Activated CD8-positive, alpha-beta T cell treated with anti-CD3 and anti-CD28 coated beads, Interleukin-2, amount 10 ng/mL, durations not matched to agents 7 days and 5 days (primary cell): ENCODE measurements at places on chromosomes 4 and X. TPM values are rescaled to one million over a fixed set of nuclear protein-coding genes. Genes with fewer than 3 reads are reported as not detected.

DNA sequence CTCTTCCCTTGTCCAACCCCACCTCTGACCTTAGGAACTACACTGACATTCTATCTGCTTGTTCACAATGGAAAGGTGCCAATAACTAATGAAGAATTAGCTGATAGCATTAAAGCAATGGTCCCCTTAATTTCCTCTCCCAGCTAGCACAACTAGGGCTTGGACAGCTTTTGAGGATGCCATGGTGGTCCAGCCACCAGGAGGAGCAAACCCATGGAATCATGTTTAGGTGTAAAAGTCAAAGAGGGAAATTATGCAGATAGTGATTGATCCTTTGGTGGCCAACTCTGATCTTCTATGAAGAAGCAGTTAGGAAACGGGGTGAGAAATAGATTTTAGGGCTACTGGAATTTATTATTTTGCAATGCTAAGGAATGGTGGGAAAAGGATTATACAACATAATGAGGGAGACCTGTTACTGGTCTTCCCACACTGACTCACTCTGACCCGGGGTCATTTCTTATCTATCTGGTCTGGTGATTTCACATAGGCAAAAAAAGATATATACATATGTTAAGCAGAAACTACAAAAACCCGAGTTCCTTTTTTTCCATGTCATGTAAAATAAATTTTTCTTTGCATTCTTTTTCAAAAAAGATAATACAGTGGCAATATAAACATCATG, 45.8 kb upstream of the FBXW7 start:
- H3K36me3 ChIP-seq, result no peaks in the 10 kb centered on the region
- H3K27me3 ChIP-seq, result peaks cover 4% of the 10 kb centered on the region

GRCh38 chrX:29617725-29618124, 597.6 kb upstream of the MAGEB2 start:
- DNase-seq, result no peak
- no peaks in the 10 kb centered on the region for H3K27me3 ChIP-seq
- H3K27ac ChIP-seq, result no peak overlapping the region
- H3K36me3 ChIP-seq, result no peaks in the 10 kb centered on the region

DNA sequence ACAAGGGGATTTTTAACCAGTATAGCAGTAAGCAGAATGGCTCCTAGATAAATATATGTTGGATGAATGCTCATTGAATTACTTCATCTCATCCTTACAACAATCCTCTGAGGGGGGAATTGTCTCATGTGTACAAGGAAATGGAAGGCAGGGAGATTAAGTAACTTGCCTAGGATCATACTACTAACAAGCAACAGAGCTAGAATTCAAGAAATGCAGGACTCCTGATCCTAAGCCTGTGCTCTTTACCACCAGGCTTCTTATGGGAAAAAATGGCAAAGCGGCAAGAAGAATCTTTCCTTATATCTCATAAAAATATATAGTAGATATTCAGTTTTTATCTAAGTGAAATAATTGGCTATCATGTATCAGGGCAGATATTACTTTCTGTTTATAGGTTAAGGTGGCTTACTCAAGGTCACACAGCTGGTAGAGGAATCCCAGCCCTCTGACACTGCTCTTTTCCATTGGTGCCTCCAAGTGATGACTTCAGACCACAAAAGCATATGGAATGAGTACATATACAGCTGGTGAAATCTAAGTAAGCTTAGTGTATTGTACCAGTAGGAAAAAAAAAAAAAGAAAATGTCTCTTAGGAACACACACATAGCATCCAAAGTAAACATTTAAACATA, 2.1 kb downstream of the ABHD18 start:
- peaks cover 27% of the 10 kb centered on the region for H3K36me3 ChIP-seq
- H3K27me3 ChIP-seq, result no peaks in the 10 kb centered on the region
- peaks cover 36% of the 10 kb centered on the region for H3K4me1 ChIP-seq
- DNase-seq, result no peak

DNA sequence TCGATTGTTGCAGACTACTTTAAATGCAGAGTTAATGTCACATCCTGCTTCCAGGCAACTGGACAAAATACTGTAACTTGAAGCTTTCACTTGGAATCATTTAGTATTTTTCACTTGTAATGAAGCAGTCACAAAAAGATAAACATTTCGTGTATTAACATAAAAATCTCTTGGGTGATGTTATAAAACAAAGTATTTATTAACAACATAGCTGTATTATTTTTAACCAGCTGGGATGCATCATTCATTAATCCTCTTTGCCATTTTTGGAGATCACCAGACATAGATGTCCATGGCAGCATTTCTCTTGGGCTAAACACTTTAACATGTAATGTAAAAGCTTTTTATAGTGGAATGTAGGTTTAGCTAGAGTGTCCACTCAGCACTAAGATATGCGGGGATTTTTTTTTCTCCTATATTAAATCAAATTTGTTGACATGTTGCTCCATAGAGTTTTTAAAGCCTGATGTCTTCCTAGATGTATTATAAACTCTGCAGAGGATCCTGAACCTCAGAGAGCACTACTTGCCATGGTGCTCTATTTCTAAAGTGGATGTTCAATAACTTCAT, 193.7 kb upstream of the SPANXN4 start:
- no peak overlapping the region for H3K27ac ChIP-seq
- no peaks in the 10 kb centered on the region for H3K36me3 ChIP-seq
- no peaks in the 10 kb centered on the region for H3K4me1 ChIP-seq
- no peak overlapping the region for H3K4me3 ChIP-seq

DNA sequence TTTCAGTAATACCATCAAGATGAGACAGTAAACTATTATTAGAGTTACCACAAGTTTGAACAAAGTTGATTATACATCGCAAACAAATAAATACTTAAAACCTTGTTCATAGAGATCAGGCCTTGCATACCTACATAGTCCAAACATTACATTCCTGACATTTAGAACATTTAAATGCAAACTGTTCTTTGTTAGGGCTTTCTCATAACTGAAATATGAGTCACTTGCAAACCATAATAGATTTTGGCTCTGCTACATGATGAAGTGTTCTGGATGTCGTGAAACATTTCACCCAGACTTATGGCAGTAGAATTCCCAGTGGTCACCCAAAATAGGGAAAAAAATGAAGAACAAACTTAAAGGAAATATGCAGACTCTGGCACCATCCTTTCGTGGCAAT, 75.0 kb downstream of the FAT4 start:
- no peak overlapping the region for H3K27ac ChIP-seq
- no peaks in the 10 kb centered on the region for H3K27me3 ChIP-seq
- no peak overlapping the region for H3K4me3 ChIP-seq
- no peaks in the 10 kb centered on the region for H3K36me3 ChIP-seq

GRCh38 chr4:168832763-168833575, 177.1 kb downstream of the CBR4 start:
- no peak for DNase-seq
- peaks cover 65% of the 10 kb centered on the region for H3K27me3 ChIP-seq
- no peak overlapping the region for H3K27ac ChIP-seq
- H3K4me3 ChIP-seq, result peak overlapping the region; percentile 56
- peaks cover 13% of the 10 kb centered on the region for H3K4me1 ChIP-seq

DNA sequence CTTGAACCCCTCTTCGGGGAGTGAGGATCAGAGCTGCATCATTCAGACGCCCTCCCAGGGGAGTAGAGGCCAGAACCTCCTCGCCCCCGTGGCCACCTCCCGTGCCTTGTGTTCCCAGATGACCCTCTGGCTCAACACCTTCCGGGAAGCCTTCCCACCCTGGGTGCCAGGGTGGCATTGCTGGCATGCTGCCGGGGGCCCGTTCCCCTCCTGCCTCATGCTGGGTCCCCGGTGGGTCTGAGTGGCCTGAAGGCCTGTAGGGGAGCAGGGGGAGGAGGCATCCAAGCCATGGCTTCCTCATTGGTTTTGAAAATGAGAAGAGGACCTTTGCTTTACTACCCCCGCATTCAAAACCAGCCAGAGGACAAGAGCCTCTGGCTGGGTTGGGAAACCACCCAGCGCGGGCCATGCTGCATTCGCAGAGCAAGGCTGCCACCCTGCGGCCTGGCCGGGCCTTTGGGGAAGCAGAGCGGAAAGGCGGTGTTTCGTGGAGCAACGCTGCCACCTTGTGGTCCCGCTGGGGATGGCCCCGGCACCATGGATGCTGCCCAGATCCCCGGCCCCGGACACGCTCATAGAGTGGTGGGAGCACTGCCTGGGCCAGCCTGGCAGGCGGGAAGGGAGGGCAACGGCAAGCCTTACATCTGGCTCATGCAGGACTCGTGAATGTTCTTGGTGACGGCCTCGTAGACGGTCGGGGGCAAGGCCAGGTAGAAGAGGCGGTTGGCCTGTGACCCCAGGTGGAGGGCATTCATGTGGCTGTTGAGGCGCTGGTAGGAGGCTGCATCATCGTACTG, 11.9 kb downstream of the G6PD start:
- H3K4me1 ChIP-seq, result peaks cover 14% of the 10 kb centered on the region
- H3K27me3 ChIP-seq, result no peaks in the 10 kb centered on the region
- peaks cover 35% of the 10 kb centered on the region for H3K36me3 ChIP-seq
- peak overlapping the region; percentile 66 for H3K27ac ChIP-seq

- H3K4me3 ChIP-seq, result no peak overlapping the region
- no peak overlapping the region for H3K27ac ChIP-seq
- no peaks in the 10 kb centered on the region for H3K4me1 ChIP-seq
- no peaks in the 10 kb centered on the region for H3K27me3 ChIP-seq
- no peak for DNase-seq
Observed at GRCh38 chrX:140697618-140698017, 11.9 kb upstream of the LINC00632 start.

DNA sequence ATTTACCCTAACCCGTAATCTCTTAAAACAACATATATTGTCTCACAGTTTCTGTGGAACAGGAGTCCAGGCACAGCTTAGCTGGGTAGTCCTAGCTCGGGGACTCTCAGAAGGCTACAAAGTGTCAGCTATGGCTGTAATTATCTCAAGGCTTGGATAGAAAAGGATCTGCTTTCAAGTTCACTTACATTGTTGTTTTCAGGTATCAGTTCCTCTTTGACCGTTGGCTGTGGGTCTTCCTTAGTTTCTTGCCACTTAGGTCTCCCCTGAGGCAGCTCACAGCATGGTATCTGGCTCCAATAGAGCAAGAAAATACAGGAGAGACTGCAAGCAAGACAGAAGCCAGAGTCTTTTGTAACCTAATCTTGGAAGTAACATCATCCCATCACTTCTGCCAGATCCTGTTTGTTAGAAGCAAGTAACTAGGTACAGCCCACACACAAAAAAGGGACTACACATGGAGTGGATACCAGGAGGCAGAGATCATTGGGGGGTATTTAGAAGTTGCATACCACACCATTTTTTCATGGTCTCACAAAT, 137.0 kb downstream of the MAGEB5 start:
- H3K27me3 ChIP-seq, result no peaks in the 10 kb centered on the region
- DNase-seq, result no peak
- no peak overlapping the region for H3K4me3 ChIP-seq
- no peaks in the 10 kb centered on the region for H3K4me1 ChIP-seq

- no peak overlapping the region for H3K27ac ChIP-seq
- H3K4me3 ChIP-seq, result no peak overlapping the region
- H3K27me3 ChIP-seq, result peaks cover 10% of the 10 kb centered on the region
- no peaks in the 10 kb centered on the region for H3K4me1 ChIP-seq
- H3K36me3 ChIP-seq, result no peaks in the 10 kb centered on the region
Observed at GRCh38 chr4:182973511-182973911, 56.3 kb upstream of the DCTD start.

GRCh38 chrX:154304846-154305245, 9.3 kb downstream of the TKTL1 start:
- no peaks in the 10 kb centered on the region for H3K27me3 ChIP-seq
- H3K4me1 ChIP-seq, result peaks cover 21% of the 10 kb centered on the region
- DNase-seq, result no peak
- no peaks in the 10 kb centered on the region for H3K36me3 ChIP-seq
- no peak overlapping the region for H3K27ac ChIP-seq

DNA sequence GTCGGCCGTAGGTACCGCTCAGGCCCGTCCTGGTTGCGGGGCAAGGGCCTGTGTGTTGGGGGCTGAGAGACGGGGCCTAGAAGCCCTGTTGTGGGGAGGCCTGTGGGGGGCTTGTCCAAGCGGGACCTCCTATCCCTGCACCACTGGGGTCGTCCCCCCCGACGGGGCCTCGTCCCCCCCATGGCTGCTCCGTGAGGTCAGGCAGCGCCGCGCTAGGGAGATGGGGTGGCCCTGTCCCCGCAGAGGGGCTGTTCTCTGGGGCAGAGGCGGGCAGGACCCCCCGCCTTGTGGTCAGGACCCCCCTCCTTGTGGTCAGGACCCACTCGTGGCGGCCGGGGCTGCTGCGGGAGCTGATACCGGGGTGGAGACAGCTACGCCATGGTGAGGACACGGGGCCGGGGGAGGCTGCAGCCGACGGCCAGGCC, 12.1 kb upstream of the GTPBP6 start:
- H3K27ac ChIP-seq, result no peak overlapping the region
- no peaks in the 10 kb centered on the region for H3K4me1 ChIP-seq
- H3K27me3 ChIP-seq, result no peaks in the 10 kb centered on the region
- no peaks in the 10 kb centered on the region for H3K36me3 ChIP-seq
- no peak overlapping the region for H3K4me3 ChIP-seq
- no peak for DNase-seq

GRCh38 chr4:70589785-70590184, 2.3 kb upstream of the AMBN start:
- no peak overlapping the region for H3K27ac ChIP-seq
- H3K27me3 ChIP-seq, result peaks cover 3% of the 10 kb centered on the region
- DNase-seq, result no peak
- H3K36me3 ChIP-seq, result no peaks in the 10 kb centered on the region
- H3K4me1 ChIP-seq, result no peaks in the 10 kb centered on the region
- no peak overlapping the region for H3K4me3 ChIP-seq

DNA sequence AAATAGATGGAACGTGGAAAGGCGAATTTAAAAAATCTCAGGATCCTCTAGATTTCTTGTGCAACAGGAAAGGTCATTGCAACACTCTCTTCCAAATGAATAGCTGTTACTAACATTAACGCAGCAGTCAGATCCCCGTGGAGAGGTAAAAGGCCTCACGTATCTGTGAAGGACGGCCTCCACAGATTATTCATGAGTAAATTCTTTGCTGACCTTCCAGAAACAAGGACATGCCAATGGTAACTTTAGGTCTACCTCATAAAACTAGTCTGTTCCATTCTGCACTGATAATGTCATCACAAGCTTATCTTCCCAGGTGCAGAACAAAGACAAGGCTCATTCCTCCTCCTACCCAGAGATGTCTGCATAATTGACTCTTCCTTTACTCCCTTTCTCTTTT, 16.1 kb upstream of the REPS2 start:
- H3K36me3 ChIP-seq, result no peaks in the 10 kb centered on the region
- no peak overlapping the region for H3K27ac ChIP-seq
- no peaks in the 10 kb centered on the region for H3K27me3 ChIP-seq
- no peak overlapping the region for H3K4me3 ChIP-seq
- DNase-seq, result no peak

The ARSJ gene
- total RNA-seq, result not detected

The TXK gene
- 63.6 TPM for total RNA-seq

The GPR143 gene
- total RNA-seq, result not detected

The DGAT2L6 gene
- not detected for total RNA-seq

The TASL gene
- 3.1 TPM for total RNA-seq

The PABPC5 gene
- total RNA-seq, result not detected

The NEXMIF gene
- 0.55 TPM for total RNA-seq

The PCSK1N gene
- total RNA-seq, result not detected

The TAF7L gene
- total RNA-seq, result 0.13 TPM

The MTM1 gene
- total RNA-seq, result 34.8 TPM
